ENCODE measurements at places on chromosomes 1 and 21. TPM values are rescaled to one million over a fixed set of nuclear protein-coding genes. Genes with fewer than 3 reads are reported as not detected.
A peak's percentile ranks its signal among the peaks of the same experiment; 100 is the strongest.

KRTAP10-1 gene
- not detected for total RNA-seq

RGS7 gene
- total RNA-seq = not detected

MATN1 gene
- 0.36 TPM for total RNA-seq

OR6N1 gene
- not detected for total RNA-seq

KRTCAP2 gene
- total RNA-seq = 72.9 TPM

AHDC1 gene
- total RNA-seq = 16.4 TPM

DNA sequence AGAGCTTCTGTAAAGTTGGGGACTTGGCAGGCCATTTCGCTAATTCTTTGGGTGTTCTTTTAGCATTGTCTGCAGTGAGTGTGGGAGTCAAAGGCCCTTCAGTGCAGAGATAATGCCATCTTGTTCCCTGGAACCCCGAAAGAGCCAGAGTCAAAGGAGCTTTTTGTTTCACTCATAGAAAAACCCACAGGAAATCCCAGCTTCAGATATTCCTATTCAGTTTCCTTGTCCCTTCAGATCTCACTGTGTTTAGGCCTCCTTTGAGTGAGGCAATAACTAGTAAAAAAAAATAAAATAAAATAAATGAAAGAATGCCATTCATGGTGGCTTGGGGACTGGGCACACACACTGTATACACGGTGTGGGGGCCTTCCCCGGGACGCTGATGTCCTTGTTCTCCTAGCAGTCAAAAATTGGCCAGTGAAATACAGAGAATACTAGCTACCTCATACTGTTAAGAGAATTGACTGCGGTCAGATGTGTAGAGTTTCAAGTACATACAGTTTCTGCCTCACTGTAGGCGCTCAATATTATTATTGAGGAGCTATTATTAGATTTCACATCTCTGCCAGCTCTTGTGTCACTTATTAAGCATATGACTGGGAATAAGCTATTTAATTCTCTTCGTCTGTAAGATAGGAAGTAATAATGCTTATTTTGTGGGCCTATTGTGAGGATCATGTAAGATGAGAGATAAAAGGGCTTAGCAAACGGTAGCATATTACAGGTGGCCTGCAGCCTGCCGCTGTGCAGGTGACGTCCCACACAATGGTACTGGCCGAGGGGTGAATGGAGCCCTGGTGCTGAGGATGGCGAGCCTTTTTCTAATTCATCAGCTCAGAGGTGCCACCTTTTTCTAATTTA, 16.7 kb downstream of the DISC1 start:
- no peaks in the 10 kb centered on the region for H3K36me3 ChIP-seq
- H3K4me1 ChIP-seq = no peaks in the 10 kb centered on the region
- no peak overlapping the region for H3K27ac ChIP-seq
- no peaks in the 10 kb centered on the region for H3K27me3 ChIP-seq
- DNase-seq = no peak
- H3K4me3 ChIP-seq = no peak overlapping the region

- H3K4me3 ChIP-seq = peak overlapping the region; percentile 34
- no peak for DNase-seq
- no peaks in the 10 kb centered on the region for H3K36me3 ChIP-seq
- peaks cover 41% of the 10 kb centered on the region for H3K4me1 ChIP-seq
- H3K27me3 ChIP-seq = peaks cover 17% of the 10 kb centered on the region
- no peak overlapping the region for H3K27ac ChIP-seq
These were observed 715 bp upstream of the ARTN start for GRCh38 chr1:43932786-43933385.

DNA sequence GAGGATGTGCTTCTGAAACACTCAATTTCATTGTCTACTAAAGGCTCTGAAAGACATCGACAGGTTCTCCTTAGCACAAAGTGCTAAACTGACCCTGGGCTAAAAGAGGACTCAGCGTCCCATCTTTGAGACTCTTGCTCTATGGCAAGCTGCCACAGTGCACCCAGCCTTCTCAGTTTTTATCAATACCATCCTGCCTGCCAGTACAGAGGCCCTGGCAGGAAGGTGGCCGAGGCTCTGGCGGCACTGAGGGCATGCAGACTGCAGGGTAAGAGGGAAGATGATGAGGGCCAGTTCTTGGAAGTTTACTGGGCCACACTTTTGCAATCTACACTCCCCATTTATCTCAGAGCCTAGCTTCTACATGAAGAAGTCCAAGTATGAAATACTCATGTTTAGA, 5.3 kb downstream of the OLFML2B start:
- H3K4me3 ChIP-seq = no peak overlapping the region
- no peaks in the 10 kb centered on the region for H3K27me3 ChIP-seq
- no peak overlapping the region for H3K27ac ChIP-seq
- H3K36me3 ChIP-seq = no peaks in the 10 kb centered on the region

DNA sequence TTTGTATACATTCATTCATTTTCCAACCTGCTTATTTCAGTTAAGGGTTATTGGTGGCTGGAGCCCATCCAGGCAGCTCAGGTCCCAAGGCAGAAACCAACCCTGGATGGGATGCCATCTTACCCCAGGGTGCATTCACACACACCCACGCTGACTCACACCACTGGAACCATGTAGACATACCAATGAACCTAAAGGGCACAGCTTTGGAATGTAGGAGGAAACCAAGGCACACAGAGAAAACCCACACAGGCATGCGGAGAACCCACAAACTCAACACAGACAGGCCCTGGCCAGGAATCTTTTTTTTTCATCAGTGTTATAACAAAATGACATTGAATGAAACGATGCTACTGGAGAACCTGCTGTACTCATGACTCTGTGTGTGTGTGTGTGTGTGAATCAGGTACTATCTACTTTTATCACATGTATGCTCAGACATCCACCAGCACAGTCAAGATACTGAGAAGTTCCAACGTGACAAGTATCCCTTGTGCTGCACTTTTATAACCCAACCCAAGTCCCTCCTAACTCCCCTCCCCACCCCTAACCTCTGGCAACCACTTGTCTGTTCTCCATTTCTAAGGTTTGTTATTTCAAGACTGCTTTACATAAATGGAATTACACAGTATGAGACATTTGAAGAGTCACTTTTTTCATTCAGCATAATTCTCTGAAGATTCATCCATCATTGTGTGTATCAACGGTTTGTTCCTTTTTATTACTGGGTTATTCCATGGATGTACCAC, 286.8 kb upstream of the PLD5 start:
- no peaks in the 10 kb centered on the region for H3K36me3 ChIP-seq
- no peaks in the 10 kb centered on the region for H3K4me1 ChIP-seq
- H3K4me3 ChIP-seq = no peak overlapping the region
- no peaks in the 10 kb centered on the region for H3K27me3 ChIP-seq

GRCh38 chr21:26110715-26111114, 59.9 kb downstream of the APP start:
- H3K36me3 ChIP-seq = no peaks in the 10 kb centered on the region
- H3K4me3 ChIP-seq = no peak overlapping the region

DNA sequence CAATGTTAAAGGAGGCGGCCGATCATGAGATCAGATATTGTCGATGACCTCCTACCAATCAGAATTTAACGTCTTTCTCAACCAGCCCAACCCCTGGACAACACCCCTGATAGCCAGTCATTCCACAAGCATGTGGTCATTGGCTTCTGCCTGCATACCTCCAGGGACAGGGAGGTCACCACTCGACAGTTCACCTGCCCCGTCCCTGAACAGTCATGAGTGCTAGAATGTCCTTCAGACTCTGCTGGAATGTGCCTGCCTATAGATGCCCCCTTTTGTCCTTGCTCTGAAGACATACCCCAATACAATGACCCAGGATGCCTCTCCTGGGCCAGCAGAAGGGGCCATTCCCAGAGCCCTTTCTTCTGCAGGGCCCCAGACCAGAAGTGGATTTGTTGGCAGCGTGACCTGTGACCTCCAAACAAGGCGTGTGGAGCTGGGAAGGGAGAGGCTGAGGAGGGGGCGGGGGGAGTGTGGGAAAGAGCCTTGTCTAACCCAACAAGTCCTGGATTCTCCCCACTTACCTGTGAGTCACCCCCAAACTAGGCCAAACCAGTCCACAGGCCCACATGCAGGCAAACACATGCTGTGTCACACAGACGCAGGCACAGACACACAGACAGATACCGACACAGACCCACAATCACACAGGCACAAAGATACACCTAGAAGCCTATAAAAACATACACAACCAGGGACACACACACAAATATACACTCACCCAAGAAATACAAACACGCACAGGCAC, 2.2 kb downstream of the CRYBG2 start:
- H3K27ac ChIP-seq = no peak overlapping the region
- H3K27me3 ChIP-seq = no peaks in the 10 kb centered on the region
- no peaks in the 10 kb centered on the region for H3K36me3 ChIP-seq
- no peaks in the 10 kb centered on the region for H3K4me1 ChIP-seq
- H3K4me3 ChIP-seq = no peak overlapping the region
- no peak for DNase-seq

DNA sequence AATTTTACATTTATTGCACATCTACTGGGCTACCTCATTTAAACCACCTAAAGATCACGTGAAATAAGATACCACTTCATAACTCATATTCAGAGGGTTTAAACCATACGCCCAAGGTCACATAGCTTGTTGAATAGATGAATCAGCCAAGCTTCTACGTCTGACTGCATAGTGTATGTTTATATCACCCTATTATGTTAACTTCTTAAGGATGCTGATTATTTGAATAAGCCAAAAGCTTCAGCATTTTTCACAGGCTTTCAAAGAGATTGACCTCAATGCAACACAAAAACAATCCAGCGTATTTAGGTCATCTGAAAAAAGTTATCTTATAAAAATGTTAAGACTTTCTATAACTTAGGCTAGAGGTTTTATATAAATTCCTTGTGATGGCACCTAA, 373.8 kb downstream of the TGFB2 start:
- H3K27me3 ChIP-seq = no peaks in the 10 kb centered on the region
- no peak for DNase-seq
- H3K36me3 ChIP-seq = no peaks in the 10 kb centered on the region
- H3K4me1 ChIP-seq = no peaks in the 10 kb centered on the region
- H3K27ac ChIP-seq = no peak overlapping the region
- H3K4me3 ChIP-seq = no peak overlapping the region

DNA sequence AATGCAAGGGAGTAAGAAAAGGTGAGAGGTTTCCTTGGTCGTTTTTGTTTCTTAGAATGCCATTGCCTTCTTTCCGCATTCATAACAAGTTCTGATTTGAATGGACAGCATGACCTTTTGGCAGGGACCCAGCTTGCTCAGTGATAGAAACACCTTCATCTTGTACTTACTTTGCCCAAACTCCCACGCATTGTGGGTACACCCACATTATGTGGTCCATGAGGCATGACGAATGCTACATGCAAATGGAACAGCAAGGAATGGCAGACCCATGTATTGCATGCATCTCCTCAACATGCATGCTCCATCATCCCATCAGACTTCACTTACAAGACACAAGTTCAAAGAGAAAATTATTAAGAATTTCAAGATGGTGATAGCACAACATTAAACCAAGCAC, 102.8 kb downstream of the CDC7 start:
- H3K4me1 ChIP-seq = peaks cover 28% of the 10 kb centered on the region
- no peak overlapping the region for H3K4me3 ChIP-seq
- no peak overlapping the region for H3K27ac ChIP-seq
- DNase-seq = no peak

GRCh38 chr1:94305704-94306103, 68.3 kb upstream of the ARHGAP29 start:
- no peak overlapping the region for H3K27ac ChIP-seq
- no peaks in the 10 kb centered on the region for H3K36me3 ChIP-seq
- H3K4me3 ChIP-seq = no peak overlapping the region
- H3K27me3 ChIP-seq = no peaks in the 10 kb centered on the region

GRCh38 chr1:84936116-84936810, 43.3 kb upstream of the LPAR3 start:
- H3K27me3 ChIP-seq = no peaks in the 10 kb centered on the region
- no peak overlapping the region for H3K4me3 ChIP-seq
- no peaks in the 10 kb centered on the region for H3K36me3 ChIP-seq
- H3K4me1 ChIP-seq = no peaks in the 10 kb centered on the region
- DNase-seq = no peak

- H3K27me3 ChIP-seq = no peaks in the 10 kb centered on the region
- no peaks in the 10 kb centered on the region for H3K36me3 ChIP-seq
- DNase-seq = no peak
- no peak overlapping the region for H3K4me3 ChIP-seq
- H3K4me1 ChIP-seq = peaks cover 86% of the 10 kb centered on the region
These were observed 12.5 kb downstream of the SDC3 start for GRCh38 chr1:30895944-30896660.

DNA sequence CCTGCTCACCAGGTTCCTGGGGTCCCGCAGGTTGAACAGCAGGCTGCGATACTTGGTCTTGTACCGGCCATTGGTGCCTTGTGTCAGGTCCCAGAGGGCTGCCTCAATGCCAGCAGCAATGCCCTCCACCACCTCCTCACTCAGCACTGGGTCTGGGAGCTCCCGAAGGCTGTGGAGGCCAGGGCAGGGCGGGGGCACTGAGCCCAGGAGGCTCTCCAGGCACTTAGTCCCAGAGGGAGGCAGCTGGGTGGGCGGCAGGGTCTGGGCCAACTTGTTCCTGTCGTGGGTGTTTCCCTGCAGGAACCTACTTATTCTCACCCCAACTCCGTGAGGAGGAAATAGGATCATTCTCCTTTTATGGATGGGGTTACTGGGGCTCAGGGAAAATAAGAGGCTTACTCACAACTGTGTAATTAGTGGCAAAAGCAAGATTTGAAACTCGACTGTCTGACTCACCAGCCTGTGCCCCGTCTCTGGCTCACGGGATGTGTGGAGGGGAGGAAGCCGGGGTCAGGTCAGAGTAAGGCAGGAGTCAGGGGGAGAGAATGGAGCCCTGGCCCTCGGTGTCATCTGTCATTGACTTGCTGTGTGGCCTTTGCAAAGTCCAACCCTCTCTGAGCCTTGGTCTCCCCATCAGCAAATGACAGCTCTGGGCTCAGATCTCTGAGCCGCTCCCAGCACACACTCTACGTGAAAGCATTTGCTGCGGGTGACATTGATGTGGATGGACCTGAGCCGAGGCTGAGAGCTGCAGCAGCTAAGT, 17.2 kb downstream of the SPOCD1 start:
- no peak overlapping the region for H3K27ac ChIP-seq
- H3K4me1 ChIP-seq = no peaks in the 10 kb centered on the region
- no peaks in the 10 kb centered on the region for H3K36me3 ChIP-seq
- no peak overlapping the region for H3K4me3 ChIP-seq

DNA sequence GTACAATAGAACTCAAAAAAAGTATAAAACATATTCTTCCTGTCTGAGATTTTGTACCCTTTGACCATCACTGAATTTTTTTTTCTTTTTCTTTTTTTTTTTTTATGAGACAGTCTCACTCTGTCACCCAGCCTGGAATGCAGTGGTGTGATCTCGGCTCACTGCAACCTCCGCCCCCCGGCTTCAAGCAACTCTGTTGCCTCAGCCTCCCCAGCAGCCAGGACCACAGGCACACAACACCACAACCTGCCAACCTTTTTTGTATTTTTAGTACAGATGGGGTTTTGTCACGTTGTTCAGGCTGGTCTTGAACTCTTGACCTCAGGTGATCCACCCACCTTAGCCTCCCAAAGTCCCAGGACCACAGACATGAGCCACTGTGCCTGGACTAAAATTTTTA, 10.4 kb downstream of the SDCCAG8 start:
- H3K36me3 ChIP-seq = no peaks in the 10 kb centered on the region
- H3K27me3 ChIP-seq = no peaks in the 10 kb centered on the region
- no peak overlapping the region for H3K4me3 ChIP-seq
- H3K27ac ChIP-seq = no peak overlapping the region

GRCh38 chr1:32724678-32725614, 22.4 kb upstream of the SYNC start:
- H3K4me3 ChIP-seq = no peak overlapping the region
- no peak for DNase-seq
- H3K36me3 ChIP-seq = no peaks in the 10 kb centered on the region
- no peaks in the 10 kb centered on the region for H3K27me3 ChIP-seq

GRCh38 chr1:63238721-63239120, 83.6 kb upstream of the FOXD3 start:
- no peak overlapping the region for H3K27ac ChIP-seq
- no peaks in the 10 kb centered on the region for H3K4me1 ChIP-seq
- H3K36me3 ChIP-seq = no peaks in the 10 kb centered on the region
- DNase-seq = no peak
